ENCODE measurements at places on chromosomes 4 and X.

DNA sequence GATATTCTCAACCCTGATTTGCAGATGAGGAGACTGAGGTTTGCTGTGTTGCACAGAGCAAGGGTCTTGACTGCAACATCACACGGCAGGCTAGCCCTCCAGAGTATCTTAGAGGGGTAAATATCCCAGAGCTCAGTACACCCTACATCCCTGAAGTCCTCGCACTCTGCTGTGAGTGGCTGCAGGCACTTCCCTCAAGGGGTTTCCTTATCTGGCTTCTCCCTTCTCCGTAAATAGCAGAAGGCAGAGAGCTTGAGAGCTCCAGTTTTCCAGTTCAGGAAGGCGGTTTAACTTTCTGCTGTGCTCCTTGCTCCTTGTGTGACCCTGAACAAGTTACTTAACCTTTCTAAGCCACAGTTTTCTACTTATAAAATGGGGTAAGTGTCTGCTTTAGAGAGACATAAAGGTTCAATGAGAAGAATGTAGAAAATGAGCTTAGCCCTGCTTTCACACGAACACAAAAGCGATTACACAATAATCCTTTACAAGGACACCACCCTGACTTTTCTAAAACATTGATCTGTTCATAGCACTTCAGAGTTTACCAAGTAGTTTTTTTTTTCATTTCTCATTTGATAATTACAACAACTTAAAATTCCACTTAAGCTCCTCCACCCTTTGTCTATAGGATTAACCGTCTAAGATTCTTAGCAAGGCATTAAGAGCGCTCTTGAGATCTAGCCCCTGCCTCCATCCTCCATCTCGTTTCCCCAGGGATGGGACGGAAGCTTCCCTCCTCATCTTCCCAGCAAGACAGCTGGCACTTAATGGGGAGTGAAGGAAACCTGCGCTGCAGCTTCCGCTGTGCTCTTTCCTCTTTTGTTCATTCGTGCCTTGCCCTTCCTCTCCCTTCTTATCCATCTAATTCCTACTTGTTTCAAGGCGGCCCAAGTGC, 68.4 kb downstream of the TAPT1 start:
- no peak for DNase-seq

DNA sequence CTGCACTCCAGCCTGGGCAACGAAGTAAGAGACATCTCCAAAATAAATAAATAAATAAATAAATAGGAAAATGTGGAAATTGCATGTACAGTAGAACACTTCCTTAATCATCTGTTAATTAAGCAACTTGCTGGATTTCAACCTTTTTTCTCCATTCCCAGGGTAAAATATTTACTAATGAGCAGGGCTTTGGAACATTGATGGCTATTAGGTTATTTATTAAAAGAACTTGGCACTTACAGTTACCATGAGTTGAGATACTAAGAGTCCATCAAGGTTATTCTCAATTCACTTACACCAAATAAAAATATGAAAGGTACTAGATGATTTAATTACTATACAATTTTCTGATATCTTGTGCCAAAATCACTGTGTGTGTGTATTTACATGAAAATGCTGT, 607.1 kb downstream of the PCDH18 start:
- DNase-seq, result no peak

- no peak for DNase-seq
These were observed 15.9 kb downstream of the ZNF41 start for GRCh38 chrX:47467106-47467505.

GRCh38 chr4:56674984-56675383, 6.1 kb downstream of the HOPX start:
- DNase-seq, result no peak

- DNase-seq, result no peak
These were observed 62.2 kb downstream of the PPP1R2C start for GRCh38 chrX:42715701-42716262.

GRCh38 chr4:185669288-185669687, 134.0 kb upstream of the PDLIM3 start:
- DNase-seq, result no peak

DNA sequence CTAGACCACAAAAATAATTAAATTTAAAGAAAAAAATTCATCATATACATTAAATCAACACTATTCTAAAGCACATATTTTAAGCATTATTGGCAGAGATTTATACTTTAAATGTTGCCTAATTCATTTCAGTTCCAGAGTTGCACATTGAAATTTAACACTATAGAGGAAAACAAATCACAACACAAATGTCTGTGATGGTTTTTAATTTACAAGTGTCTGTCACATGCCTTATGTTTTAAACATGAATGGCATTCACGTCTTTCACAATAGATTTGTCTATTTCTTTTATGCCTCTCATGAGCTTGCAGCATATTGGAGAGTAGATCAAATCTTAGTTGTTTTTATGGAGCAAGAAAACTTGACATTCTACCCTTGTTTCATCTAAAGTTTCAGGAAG, 811.3 kb downstream of the NLGN4X start:
- DNase-seq, result no peak

DNA sequence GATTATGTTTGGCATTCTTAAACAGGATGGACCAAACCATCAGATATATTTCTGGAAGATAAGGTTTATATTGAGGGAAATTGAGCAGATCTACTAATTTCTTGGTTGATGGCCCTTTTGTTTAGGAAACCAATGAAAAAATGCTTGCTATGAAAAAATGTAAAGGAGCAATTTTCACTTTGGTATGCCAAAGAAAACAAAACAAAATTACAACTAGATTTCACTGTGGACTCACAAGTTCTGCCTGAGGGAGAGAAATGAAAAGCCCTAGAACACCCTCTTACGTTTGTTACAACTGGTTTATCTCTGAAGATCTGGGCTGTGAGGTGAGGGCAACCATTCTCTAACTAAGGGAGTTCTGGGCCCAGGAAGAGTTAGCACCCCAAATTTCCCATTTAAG, 122.5 kb upstream of the IL15 start:
- no peak for DNase-seq

- DNase-seq, result no peak
These were observed 5.1 kb upstream of the PRMT9 start for GRCh38 chr4:147689067-147689466.
